ENCODE measurements at places on chromosomes 12 and 14.
A peak's percentile ranks its signal among the peaks of the same experiment; 100 is the strongest.

GRCh38 chr14:49820176-49820575, 32.4 kb downstream of the NEMF start:
- no peak for DNase-seq

- DNase-seq: no peak
Observed at GRCh38 chr14:33563191-33563900, 387.5 kb downstream of the EGLN3 start.

GRCh38 chr12:50924439-50925341, 27.7 kb upstream of the HIGD1C start:
- DNase-seq: no peak

DNA sequence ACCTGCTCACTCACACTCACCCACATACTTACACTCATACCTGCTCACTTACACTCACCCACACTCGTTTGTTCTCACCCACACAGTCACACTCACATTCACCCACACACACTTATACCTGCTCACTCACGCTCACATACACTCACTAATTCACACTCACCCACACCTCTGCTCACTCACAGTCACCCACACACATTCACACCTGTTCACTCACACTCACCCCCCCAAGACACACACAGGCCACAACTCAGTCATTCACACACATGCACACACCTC, 436.2 kb downstream of the BCL11B start:
- no peak for DNase-seq

- DNase-seq: no peak
Observed at GRCh38 chr14:53531156-53531555, 378.0 kb upstream of the DDHD1 start.

GRCh38 chr12:66107451-66107915, 23.1 kb downstream of the LLPH start:
- DNase-seq: peak; percentile 52

DNA sequence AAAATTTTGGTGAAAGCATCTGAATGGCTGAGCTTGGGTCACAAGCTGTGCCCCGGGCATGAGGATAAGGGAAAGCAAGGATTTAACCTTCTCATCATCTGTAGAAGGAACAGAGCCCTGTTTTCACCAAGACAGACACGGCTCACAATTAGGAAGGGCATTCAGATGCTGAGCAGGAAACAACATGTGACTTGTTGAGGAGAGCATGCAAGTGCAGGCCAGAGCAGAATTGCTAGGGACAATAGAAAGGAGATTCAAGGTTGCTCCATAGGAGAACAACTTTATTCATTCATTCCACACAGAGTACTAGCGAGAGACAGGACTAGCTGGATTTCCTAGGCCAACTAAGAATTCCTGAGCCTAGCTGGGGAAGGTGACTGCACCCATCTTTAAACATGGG, 14.6 kb upstream of the RILPL1 start:
- no peak for DNase-seq

- DNase-seq: no peak
Observed at GRCh38 chr12:25236190-25236589, 14.5 kb downstream of the KRAS start.

GRCh38 chr14:37142835-37143401, 29.5 kb downstream of the SLC25A21 start:
- no peak for DNase-seq

- no peak for DNase-seq
Observed at GRCh38 chr12:66500841-66501240, 178.0 kb downstream of the GRIP1 start.

GRCh38 chr14:104678346-104678745, 11.1 kb upstream of the INF2 start:
- no peak for DNase-seq

DNA sequence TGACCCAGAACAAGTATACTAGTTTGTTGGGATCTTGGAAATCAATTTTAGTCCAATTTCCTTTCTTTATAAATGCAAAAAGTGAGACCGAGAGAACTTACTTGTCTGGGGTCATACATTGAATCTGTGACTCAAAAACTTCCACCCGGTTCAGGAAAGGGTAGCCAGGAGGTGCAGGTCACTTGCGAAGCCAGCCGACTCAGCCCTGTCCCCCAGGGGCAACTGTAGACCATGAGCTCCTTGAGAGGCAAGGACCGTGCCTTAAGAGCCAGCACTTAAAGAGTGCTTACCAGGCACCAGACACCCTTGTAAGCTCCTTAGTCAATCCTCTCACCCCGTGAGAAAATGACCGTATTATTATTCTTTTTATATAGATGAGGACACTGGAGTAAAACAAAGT, 505 bp upstream of the BCDIN3D start:
- DNase-seq: no peak

DNA sequence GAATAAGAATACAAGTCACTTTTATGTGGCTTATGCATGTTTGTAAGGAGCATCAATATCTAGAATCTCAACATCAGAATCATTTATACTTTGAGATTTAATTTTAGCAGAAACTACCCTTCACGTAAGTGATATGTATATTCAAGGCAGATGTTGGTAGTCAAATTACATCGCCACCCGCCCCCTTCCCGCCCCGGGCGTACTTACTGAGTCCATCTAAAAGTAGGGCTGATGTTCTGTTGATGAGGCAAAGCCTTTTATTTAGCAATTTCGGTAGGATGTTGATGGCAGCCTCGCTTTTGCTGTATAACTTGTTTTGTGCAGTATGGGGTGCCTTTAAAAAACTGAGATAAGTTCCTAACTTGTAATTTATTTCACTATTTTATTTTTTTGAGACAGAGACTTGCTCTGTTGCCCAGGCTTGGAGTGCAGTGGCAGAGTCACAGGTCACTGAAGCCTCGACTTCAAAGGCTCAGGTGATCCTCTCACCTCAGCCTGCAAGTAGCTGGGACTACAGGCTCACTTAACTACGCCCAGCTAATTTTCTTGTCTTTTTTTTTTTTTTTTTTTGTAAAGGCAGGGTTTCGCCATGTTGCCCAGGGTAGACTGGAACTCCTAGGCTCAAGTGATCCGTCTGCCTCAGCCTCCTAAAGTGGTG, 30.8 kb downstream of the KTN1 start:
- no peak for DNase-seq
